B cell (primary cell): ENCODE measurements at places on chromosomes 13 and 19.

- DNase-seq: no peak
Measured at GRCh38 chr13:28339419-28339818, 155.5 kb downstream of the FLT1 start.

DNA sequence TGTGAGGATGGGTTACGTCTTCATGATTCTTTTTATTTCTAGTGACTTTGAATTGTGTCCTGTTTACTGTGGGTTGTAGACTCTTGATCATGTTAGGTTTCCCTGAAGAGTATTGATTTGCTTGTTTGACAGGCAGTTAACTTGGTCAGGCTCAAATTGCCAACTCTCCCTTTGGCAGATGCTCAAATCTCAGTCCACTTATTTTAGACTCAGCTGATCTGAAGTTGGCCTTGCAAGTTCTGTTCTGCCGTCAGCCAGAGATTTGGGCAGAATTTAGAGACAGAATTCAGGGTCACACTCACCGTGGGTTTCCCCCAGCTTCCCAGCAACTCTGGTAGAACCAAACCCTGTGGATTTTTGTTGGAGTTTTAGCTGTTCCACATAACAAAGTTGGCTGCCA lies 71.6 kb upstream of the TEX29 start:
- no peak for DNase-seq

- peak; percentile 29 for DNase-seq
Measured at GRCh38 chr13:39051157-39051556, 12.9 kb downstream of the NHLRC3 start.

GRCh38 chr19:5907241-5907640 lies 2.6 kb downstream of the VMAC start:
- no peak for DNase-seq

- DNase-seq: no peak
Measured at GRCh38 chr13:48160606-48161278, 65.8 kb upstream of the MED4 start.
